ENCODE measurements at places on chromosomes 16 and 17.

- no peak for DNase-seq
These were observed 68.5 kb downstream of the NF1 start for GRCh38 chr17:31163091-31163781.

- DNase-seq: no peak
These were observed 149.3 kb downstream of the PCTP start for GRCh38 chr17:55900188-55900587.

DNA sequence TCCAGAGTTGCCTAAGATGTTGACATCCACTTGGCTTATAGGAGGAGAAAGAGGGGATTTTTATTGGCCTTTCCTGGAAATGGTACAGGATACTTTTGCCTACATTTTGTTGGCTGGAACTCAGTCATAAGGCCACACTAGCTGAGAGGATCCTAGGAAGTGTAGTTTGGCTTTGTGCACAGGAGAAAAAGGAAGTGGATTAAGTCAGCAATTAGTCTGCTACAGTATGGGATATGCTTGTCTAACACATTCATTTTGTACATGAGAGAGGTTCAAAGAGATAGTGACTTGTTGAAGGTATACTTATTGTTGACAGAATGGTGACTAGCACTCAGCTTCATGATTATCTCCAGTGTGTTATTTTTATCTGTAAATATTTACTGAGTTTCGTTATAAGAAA is 10.3 kb downstream of the UTP18 start:
- no peak for DNase-seq

DNA sequence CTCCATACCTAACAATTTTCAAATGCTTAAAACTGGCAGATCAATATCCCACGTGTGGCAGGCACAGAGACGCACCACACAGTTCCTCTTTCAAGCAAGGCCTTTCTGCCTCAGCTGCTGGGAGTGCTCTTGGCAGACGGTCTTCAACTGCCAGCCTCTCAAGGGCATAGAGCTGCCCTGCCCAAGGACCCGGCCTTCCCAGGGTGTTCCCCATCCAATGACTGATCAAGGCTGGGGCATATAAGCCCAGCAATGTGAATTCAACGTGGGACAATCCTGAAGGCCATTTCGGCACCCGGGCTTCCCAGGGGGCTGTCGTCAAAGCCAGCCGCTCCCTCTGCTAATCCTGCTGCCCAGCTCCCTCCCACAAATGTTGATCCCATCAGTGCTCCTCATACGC is 107.1 kb downstream of the STX8 start:
- no peak for DNase-seq

- no peak for DNase-seq
These were observed 7.4 kb downstream of the XYLT1 start for GRCh38 chr16:17463335-17463734.

DNA sequence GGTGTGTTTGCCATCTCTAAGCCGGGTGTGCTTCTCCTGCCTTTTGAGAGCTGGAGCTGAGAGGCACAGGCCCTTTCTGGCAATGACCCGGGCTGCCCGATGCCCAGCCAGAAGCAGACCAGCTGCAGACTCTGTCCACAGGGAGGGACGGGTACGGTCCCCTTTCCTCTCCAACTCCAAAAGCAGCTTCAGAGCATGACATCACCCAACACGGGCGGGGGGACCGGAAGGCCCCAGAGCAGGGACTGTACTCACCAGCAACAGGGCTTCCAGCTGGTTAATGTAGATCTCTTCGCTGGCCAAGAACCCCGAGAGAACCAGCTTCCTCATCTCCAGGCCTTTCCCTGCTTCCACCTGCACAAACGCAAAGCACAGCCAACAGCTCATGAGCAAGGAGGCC is 79.4 kb downstream of the ABR start:
- DNase-seq: no peak
